RCC 7860 (cell line): ENCODE measurements at places on chromosomes 6 and 20.

GRCh38 chr6:111987295-111987694, 66.6 kb upstream of the CCN6 start:
- DNase-seq = no peak

DNA sequence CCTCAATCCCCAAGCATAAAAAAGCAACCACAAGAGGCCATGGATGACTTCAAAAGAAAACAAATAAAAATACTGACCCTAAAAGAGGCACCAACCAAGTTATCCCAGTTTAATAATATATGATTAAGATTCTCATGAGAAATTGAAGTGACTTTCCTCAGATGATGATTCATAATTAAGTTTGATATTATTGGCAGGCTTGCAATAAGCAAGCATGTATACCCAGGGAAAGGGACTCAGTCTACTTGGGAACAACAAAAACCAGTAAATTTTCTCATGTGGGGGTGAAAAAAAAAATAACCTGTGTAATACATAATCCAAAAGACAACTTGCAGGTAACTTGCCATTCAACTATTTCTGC, 19.6 kb downstream of the JAG1 start:
- no peak for DNase-seq

DNA sequence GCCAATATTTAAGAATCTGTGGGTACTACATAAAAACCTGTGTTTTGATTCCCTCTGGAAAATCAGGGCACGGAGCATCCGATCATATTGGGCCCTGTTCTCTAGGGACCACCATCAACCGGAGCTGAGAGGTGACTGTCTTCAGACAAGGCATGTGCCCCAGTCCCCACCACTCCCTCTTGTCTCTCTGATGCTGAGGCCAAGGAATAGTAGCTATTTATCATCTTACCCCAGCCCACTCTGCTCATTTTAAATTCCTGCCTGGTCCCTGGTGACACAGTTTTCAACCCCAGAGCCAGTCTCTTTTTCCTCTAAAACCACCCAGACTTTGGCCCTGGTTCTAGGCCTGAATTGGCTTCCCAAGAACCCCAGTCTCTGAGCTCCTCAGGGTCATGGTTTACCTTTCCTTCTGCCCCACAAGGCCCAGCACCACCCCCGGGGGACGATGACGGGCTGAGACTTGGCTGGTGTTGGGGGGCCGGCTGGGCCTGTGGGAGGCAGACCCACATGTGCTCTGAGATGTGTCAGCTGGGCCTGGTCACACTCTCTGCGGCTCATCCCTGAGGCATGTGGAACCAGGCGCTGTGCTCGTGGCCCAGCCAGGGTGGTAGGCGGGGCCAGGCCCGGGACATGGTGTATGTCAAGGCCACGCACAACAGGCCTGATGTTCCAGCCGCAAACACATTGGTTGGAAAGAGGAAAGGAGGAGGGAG, 114.4 kb downstream of the CEBPB start:
- peak; percentile 61 for DNase-seq

DNA sequence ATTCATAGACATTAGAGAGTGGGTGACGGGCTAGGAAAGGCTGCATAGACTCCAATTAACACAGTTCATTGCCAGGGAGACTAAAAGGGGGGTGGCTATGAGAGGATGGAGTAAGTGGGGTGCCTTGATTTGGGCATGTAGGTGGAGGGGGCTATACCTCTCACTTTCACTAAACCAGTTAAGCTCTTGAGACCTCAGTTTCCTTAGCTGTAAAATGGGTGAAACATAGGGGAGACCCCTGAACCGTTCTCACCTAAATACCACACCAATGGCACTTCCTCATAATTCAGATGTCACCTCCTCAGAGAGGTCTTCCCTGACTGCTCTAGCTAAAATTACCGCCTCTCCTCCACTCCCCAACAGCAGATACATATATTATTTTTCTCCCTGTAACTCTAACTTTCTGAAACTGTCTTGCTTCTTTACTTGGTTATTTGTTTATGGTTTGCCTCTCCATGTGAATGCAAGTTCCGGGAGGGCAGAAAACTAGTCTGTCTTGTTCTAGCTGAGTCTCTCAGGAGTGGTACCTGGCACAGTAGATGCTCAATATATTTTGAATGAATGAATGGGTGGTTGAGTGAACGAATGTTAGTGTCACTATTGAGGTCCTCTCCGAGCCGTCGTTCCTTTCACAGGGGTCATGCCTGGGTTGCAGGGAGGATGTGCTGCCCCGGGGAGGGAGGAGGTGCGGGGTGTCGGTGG, 615 bp upstream of the EYA2 start:
- no peak for DNase-seq

DNA sequence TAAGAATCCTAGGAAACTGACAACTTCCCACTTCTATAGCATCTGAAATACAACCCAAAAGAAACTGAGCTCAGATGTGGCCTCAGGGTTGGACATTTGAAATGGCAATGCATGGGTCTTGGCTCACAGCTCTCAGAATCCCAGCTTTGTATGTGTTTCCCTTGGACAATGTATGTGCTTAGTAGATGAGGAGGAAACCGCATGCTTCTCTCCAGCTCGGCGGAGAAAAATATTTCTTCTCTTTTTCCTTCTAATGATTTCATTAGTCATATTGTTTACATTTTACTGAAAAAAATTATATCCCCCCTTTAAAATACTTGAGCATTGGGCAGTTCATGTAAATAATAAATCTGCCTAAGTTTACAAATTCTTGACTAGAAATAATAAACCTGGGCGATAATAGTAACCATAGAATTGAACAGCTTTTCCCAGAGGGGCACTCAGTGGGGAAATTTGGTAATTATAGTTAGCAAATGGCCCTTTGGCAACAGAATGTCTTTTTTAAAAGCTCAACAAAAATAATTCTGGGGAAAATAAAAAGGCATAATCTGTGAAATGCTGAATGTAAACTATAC, 55.3 kb downstream of the PFDN4 start:
- no peak for DNase-seq

DNA sequence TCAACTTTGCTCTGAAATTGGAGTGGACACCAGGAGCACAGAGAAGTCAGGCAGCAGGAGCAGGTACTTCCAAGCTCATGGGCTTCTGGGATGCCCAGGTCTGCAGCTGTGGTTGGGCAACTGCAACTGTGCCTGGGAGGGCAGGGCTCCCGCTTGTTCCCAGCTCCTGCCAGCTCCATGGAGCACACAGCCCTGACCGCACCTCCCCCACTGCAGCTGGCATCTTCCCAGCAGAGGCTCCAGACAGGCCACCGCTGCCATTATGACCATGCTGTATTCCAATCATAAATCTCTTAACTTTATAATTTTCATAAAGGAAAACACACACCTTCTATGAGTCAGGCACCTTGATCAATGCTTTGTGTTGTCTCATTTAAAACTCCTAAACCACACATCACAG, 36.9 kb downstream of the STK38 start:
- no peak for DNase-seq

GRCh38 chr6:9978480-9978879, 436.4 kb downstream of the TFAP2A start:
- DNase-seq = no peak

DNA sequence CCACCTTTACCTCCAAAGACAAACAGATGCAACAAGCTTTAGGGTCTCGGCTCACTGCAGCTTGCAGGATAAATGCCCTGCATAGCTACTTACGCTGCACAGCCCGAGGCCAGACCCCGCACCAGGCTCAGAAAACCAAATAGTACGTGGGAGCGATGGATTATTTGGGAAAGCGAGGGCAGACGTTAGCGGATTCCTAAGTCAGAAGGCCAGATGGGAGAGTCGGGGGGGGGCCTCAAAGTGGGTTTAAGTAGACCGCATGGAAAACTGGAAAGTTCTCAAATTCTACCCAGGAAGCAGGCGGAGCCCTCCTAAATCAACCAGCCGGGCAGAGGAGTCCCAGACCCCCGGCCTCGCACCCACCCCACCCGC, 382 bp downstream of the SFT2D1 start:
- no peak for DNase-seq

DNA sequence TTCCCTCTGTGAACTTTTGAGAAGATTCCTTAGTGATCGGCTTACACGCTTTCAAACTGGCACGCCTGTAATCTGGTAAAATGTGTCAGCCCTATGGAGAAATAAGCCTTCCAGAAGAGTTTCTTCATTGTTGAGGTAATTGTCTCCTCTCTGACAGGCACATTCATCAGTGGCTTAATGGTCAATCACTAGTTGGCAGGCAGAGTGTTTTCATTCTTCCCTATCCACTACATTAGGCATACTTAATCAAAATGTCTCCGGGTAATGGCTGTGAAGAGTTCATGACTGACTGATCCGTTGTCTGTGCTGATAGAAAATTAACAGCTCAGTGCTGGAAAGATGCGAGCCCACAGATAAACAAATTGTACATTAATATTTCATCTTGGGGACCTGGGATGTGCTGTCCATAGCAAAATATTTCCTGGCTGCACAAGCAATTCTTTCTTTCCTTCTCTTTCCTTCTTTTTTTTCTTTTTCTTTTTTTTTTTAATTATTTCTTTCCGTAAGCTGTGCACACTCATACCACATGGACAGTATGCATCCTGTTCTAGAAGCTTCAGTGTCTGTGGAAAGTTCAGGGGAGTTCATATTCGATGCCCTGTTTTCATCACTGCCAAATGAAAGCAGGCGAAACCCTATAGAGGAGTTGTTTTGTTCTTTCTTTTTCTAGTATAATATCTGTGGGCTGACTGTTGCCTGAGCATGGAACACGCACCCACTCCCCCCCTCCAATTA, 31.4 kb downstream of the TSHZ2 start:
- DNase-seq = no peak

DNA sequence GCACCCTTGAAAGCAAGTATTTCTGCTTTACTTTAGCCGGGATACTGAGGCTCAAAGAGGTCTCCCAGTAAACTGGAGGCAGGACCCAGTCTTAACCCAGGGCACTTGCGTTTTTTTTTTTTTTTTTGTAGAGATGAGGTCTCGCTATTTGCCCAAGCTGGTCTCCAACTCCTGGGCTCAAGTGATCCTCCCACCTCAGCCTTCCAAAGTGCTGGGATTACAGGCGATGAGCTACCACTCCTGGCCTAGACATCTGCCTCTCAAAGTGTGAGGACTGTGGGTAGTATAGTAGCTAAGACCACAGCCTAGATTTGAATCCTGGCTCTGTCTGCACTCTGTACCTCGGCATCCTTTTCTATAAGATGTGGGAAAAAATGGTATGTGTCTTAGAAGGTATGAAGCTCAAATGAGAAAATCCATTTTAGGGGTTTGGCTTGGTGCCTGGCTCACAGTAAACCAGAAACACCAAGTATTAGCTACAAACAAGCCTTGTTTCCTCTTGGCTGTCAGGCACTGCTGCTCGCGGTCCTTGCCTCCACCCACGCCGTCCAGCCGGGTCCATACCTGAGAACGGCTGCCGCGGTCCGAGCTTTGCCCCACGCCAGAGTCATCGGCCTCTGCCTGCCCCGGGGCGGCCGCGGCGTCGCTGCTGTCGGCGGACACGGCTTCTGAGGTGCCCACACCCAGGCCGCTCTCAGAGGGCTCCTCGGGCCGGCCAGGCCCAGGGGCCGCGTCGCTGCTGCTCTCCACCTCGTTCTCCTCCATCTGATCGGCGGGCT, 1.2 kb downstream of the ZNF335 start:
- DNase-seq = no peak

GRCh38 chr6:10862361-10862760, 19.5 kb downstream of the GCM2 start:
- DNase-seq = no peak

DNA sequence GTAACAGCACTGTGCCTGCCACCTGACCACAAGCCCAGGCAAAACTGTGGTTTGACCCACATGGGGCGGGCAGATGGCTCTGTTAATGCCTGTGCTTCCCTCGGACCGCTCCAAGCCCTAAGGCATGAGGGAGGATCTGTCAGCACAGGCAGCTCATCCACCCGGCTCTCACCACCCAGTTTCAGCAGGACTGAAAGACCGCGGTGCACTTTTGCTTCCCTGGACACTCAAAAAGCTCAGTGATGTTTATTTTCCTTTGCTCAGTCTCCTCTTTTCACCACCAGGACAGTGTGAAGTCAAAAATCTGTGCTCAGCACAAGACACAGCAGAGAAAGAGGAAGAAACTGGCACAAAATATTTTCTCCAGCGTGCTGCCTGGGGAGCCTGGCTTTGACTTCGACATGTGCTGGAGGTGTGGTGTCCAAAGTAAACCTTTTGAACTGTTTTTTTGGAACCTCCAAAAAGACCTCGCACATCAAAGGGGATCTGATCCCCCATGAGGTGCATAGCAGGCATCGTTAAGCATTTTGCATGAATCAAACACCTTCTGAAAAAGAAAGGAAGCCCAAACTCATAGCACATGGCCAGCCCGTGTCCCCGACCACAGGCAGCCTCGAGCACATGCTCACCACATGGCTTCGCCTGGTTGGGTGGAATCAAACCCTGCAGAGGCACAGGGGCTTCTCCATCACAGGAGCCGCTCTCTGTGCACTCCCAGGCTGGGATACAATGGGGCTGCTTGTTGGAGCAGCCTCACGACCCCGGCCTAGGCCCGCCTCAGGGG, 441.7 kb upstream of the JARID2 start:
- DNase-seq = no peak

GRCh38 chr6:45505470-45505869, 127.7 kb upstream of the SUPT3H start:
- no peak for DNase-seq

DNA sequence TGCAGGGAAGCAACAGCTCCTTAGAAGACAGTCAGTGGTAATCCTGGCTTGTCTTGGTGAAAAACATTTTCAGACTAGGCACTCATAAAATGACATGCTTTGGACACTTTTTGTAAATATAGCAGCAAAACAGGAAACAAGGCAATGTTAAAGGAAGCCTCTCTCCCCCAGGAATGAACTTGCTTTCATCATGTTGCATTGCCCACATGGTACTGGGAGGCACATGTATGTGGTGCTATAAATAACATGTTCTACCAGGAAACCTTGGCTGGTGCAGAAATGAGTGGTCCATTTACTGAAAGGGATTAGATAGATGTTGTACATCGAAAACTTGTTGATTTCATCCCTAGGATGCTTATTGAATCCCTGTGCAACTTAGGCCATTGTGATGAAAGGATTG, 121.4 kb upstream of the RREB1 start:
- DNase-seq = no peak

- DNase-seq = no peak
These were observed 94.3 kb downstream of the CEBPB start for GRCh38 chr20:50284811-50285375.

GRCh38 chr6:14912226-14912625, 333.6 kb upstream of the JARID2 start:
- DNase-seq = no peak

DNA sequence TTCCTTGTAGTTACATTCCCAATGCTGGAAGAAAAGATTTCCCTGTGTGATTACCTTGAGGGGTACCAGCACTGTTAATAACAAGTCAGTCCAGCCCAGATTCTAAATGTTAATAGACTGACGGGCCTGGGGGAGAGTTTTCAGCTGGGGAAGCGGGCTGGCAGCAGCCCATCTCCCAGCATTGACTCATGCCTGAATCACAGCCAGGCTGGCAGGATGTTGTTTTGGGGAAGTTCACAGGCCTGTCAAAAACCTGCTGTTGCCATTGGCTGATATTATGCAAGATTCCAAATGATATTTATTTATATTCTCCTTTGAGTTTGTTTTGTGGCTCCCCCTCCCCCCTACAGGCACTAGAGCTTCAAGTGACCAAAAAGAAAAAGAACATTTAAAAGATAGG, 213.9 kb upstream of the CNR1 start:
- DNase-seq = peak; percentile 63

GRCh38 chr6:104123227-104123626, 736.5 kb downstream of the HACE1 start:
- DNase-seq = no peak

- no peak for DNase-seq
These were observed 335.6 kb upstream of the BTBD3 start for GRCh38 chr20:11582060-11582459.
